ENCODE measurements at places on chromosomes 3 and 15.

DNA sequence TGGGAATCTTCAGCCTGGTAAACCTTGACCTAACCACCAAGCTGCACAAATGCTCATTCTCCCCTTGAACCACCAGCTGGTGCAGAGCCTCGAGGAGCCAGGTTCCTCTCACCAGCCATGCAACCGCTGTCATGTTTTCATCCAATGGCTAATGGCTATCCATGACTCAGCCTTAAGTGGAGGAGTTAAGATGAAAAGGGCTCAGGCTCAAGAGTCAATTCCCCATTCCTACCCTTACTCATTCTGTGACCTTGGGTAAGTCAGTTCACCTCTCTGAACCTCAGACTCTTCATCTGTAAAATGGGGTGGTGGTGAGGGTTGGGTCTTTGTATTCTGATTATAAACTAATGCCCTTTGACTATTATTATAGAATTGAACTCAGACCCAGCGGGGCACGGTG lies 515.6 kb downstream of the SHQ1 start:
- no peak for DNase-seq

DNA sequence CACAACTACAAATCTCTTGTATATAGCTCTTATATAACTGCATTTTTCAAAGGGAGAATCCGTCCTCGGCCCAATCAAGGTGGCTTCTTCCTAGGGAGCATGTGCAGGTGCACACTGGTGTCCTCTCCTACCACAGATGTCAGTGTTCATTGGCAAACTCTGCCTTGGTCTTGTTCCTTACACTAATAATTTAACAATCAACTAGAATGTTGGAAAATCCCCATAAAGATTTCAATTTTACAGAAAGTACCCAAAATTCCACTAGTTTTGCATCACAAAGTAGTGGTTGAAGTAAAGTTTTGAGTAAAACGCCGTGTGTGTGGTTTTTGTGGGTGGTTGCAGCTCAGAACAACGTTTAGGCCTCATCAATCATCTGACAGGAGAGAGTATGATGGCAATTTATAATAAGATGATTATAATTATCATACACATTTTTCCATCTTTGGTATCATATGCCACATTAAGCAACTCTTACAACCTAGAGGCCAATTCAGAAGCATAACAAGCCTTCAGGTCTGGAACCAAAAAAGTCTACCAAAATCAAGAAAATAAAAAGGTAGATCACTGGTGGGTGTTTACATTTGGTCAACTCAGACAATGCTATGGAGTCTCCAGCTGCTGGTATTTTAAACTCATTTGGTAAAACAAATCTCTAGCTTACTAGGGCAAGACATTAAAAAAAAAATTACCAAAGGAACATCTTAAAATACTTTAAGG lies 128.9 kb upstream of the BHLHE40 start:
- DNase-seq: no peak

GRCh38 chr3:129020691-129021090 lies 19.6 kb downstream of the EFCC1 start:
- DNase-seq: no peak

GRCh38 chr3:190302212-190302867 lies 19.9 kb downstream of the CLDN1 start:
- DNase-seq: no peak

- no peak for DNase-seq
Observed at GRCh38 chr15:64739156-64739555, 36.2 kb downstream of the RBPMS2 start.

DNA sequence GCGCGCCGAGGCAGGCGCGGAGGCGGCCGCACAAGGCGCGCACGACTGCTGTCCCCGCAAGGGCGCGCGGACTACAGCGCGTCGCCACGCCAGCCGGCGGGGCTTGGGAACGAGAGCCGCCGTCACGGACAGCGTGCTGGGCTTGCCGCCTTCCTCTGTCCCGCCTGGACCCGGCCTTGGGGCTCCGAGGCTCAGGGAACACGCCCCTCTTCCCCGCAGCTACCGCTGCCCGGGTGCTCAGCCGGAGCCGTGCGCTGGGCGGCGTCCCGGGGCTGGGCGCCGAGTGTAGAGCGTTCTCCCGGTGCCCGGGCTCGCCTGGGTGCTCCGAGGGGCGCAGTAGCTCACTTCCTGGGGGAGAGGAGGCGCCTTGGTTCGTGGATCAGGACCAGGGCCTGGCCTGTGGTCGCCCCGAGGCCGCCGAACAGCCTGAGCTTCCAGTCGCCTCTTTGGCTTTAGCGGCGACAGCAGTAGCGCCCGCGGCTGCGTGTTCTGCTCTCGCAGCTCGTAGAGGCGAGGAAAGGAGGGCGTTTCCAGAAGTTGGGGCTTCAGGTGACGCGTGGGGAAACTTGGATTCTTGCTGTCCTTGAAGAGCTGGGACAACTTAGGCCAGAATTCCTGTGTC lies 226.7 kb upstream of the C2CD4B start:
- no peak for DNase-seq

DNA sequence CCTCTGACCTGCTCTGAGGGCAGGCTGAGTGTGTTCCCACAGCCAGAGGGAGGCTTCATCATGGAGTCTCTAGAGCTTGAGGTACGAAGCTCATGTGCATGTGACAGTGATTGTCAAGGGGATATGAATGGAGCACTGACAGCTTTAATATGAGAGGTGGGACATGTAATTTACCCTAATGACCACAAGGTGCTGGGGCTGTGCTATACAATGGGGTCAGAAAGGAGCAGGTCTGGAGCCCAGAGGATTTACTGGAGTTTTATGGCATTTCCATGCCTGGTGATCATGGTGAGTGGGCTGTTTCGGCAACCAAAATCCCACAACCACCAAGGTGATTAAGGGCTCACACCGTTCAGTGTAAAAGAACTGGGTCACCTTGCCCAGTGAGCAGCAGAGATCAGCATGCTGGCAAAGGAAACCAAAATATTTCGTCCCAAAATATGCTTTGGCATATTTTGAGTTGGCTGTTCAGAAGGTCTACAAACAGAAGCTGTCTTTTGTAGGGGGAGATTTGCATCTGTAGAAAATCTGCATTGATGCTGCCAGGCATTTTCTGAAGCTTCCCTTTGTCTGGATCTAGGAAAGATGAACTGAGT lies 40.1 kb upstream of the RASGRF1 start:
- no peak for DNase-seq

DNA sequence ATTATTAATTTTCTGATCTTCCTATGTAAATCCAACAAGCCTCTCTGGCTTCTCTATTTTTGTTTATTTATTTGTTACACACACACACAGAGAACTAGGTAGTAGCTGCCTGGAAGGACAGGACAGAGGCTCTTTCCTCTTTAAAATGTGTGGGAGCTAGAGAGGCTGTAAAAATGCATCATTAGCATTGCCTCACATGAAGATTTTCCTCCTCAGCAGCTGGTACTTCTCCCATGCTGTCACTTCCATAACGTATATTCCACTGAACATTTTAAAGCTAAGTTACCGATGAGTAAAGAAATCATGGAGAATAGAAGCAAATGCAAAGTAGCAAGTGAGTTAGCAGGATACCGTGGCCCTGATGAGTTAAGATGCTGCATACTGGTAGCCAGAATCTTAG lies 63.9 kb downstream of the IMPG2 start:
- DNase-seq: no peak

DNA sequence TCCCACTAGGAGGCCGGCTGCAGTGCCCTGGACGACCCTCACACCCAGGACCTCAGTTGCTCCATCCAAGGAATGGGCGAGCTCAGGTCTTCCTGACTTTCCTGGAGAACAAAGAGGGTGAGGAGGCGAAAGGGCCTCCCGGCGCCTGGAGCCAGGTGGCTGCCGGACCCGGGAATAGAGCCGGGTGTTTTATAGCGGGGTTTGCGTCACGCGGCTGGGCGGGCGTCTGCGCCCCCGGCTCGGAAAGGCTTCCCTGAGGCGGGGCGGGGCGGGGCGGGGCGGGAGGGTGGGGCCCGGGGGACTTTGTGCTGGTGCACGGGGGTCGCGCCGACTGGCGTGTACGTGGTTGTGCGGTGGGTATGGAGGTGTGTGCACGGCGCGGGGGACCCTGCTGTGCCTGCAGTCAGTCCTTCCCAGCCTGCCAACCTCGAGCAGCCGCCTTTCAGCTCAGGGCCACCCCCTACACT lies 4.6 kb upstream of the PRKCD start:
- no peak for DNase-seq

GRCh38 chr3:56157693-56158362 lies 310.4 kb downstream of the ERC2 start:
- DNase-seq: no peak

DNA sequence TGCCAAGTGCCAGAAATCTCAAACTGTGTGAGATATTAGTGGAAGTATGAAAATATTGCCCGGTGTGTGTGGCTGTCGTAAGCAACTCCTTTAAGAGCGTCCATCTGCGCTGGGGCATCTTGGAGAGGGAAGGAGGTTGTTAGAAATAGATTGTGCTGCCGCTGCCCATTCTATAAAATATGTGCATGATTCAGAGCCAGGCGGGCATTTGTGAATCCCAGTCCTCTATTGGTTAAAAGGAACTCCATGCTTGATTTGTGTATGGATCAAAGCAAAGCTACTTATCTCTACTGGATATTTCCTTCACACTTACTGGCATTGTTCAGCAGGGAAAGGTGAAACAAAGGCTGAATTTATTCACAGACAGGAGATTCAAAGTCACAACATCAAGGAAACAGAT lies 89.6 kb upstream of the SNRK start:
- DNase-seq: no peak

DNA sequence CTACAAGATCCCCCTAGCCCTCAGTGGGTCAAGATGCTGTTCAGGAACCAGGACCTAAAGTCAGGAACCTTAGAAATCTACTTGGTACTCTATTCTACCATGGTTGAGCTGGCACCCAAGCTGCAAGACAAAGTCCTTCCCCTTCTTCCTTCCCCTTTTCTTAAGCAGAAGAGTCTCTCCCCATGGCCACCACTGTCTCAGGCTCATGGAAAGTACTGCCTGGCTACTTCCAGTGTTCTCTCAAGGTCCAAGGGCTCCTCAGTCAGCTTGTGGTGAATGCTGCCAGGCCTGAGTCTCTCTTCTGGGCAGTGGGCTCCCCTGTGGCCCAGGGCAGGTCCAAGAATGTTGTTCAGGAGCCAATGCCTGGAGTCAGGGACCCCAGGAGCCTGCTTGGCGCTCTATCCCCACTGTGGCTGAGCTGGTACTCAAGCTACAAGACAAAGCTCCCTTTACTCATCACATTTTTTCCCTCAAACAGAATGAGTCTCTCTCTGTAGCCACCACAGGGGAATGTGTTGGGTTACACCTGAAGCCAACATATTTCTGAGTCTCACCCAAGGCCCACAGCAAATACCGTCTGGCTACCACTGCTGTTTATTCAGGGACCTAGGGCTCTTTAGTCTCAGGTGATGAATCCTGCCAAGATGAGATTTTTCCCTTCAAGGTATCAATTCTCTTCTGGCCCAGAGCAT lies 18.1 kb upstream of the SLC27A2 start:
- DNase-seq: no peak

All from D721Med (cell line).